ENCODE measurements at places on chromosomes 6 and 20. TPM values are rescaled to one million over a fixed set of nuclear protein-coding genes. Genes with fewer than 3 reads are reported as not detected.

The CPXM1 gene
- not detected for total RNA-seq

The MTG2 gene
- 31.3 TPM for total RNA-seq

The CCN5 gene
- total RNA-seq: not detected

The CENPW gene
- 94.7 TPM for total RNA-seq

All from HepG2 (cell line).